ENCODE measurements at places on chromosomes 1 and 21.

DNA sequence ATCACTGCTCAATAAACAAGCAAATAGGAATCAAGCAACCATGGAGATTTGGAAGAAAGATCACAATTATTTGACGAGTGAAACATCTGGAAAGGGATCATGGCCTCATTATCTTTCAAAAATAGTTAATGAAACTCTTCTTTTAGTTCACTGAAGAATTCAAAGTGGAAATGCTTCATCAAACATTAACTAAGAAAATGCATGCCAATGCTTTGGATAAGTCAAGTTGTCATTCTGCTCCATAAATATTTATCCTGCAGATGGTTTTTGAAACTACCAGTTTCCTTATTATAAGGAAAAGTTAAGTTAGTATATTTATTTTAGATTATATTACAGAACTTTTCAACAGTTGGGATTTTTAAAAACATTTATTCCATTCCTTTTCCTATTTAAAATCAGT is 206.5 kb upstream of the ADGRL2 start:
- DNase-seq: no peak

DNA sequence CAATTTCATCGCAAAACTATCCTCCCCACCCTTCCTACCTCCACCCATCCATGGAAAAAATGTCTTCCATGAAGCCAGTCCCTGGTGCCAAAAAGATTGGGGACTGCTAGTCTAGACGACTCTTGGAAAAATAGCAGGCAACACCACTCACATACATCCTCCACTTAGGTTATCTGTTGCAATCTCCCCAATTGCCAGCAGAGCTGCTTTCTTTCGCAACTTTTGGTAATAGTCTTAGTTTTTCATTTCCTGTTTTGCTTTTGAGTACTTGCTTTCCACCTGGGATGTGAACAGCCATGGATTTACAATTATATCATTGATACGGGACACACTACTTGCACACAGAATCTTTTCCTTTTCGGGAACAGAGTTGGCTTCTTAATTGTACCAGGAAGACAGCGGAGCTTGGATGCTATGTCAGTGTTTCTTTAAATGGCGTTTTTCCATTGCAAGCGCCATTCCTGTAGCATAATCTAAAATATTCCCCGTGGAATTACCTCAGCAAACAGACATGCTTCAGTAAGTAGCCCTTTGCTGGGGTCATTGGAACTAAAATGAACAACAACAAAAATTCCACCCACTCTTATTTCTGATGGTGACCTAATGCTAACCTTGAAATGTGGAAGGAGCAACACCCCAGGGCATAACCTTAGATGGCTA is 183.3 kb upstream of the ADGRL2 start:
- no peak for DNase-seq

DNA sequence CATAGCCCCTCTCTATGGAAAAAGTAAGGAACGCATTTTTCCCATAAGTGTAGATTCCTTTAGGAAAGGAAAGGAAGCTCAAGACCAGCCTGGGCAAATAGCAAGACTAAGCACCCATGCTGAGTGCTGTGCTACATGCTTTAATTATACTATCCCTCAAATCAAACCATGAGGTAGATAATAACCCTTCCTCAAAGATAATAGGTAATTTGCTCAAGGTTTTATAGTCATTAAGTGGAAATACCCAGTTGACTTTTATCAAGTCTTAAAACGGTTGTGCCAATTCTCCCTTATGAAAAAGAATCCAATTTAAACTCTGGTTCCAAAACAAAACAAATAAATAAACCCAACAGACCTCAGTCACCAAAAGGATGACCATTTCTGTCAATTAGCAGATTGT is 3.4 kb downstream of the KIAA0319L start:
- no peak for DNase-seq

DNA sequence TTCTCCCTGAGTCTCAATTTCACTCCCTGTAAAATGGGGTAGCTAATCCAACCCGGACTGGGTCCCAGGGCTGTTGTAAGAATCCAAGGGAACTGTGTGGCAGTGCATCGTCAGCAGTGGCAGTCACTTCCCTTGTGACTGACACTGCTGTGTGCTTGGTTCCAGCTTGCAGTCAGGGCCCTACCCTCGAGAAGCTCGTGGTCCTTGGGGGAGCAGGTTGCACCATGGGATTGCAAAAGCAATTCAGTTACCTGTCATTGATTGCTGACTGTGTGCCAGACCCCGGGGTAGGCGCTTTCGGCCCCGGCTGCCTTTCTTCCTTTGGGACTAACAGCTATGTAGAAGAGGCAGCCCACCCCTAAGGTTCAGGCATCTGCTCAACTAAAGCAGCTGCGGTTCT is 2.9 kb downstream of the PTPRF start:
- no peak for DNase-seq

DNA sequence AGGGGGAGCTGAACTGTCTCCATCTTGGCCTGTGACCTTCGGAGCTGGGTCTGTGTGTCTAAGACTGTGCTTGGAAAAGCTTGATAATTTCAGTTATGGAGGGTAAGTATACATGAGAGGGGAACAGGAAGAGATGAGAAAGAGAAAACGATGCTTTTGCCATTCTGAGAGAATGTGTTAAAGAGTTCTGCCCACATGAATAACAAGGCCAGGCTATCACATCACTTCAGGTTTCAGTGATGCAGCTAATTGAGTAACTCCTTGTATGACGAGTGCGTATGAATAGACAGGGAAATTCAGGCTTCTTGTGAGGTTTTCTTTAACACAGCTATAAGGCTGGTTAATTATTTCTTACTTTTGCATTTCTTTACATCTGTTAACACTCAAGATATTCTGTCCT is 81.0 kb downstream of the PLPPR5 start:
- no peak for DNase-seq

GRCh38 chr21:38761531-38761930 is 44.2 kb upstream of the ETS2 start:
- DNase-seq: no peak

- no peak for DNase-seq
Observed at GRCh38 chr1:67724928-67725560, 40.0 kb downstream of the GADD45A start.

DNA sequence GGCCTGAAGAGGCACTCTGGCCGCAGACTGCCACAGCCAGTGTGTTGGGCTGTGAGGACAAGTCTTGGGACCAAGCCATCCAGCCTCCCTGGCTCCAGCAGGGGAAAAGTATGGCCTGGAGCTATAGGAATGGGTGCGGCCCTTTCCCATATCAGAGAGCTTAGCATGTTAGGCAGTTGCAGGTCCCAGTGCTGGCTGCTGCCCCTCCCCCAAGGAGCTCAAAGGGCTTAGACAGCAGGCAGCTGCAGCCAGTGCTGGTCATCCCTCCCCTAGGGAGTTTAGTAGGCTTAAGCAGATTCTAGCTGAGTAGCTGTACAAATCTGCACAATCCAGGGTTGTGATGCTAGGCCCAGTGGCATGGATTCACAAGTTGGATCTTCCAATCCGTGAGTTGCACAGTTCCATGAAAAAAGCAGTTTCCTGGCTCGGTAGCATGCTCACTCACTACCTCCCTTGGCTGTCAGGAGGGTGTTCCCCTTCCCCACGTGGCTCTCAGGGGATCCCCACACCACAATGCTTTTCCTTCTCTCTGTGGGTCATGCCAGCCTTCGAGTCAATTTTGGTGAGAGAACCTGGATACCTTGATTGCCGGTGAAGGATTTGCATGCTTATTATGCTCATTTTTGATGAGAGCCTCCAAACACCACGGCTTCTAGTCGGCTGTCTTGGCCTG is 1490.8 kb downstream of the BRINP3 start:
- no peak for DNase-seq

DNA sequence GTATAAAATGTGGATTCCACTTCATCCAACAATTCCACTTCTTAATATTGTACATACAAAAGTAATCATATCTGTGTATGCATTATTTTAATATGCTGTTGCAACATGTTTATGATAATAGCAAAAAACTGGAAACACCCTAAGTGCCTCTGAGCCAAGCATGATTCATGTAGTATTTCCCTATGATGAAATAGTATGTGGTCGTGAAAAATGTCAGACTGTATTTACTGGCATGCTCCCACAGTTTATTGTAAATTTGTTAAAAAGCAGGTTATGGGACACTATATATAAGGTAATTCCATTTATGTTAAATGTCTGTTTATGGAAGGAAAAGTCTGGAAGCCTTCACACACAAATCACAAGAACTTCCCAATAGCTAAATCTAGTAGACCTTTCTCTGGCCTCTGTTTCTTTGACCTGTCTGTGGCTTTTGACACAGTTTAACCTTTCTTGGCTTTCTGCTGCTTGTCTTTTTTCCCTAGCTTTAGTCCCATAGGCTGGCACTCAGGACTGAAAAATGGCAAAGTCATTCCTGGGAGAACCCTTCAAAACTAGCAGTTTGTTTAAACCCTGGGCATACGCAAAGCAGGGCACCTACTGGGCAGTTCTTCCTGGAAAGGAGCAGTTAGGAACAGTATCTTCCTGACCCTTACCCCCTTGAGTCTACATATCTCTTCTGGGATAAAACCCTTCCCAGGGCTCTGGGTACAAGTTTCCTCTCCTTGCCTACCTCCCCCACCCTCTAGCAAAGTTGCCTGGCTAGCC is 65.4 kb upstream of the ARTN start:
- no peak for DNase-seq

- no peak for DNase-seq
Observed at GRCh38 chr1:232178191-232178590, 451.7 kb downstream of the SIPA1L2 start.

DNA sequence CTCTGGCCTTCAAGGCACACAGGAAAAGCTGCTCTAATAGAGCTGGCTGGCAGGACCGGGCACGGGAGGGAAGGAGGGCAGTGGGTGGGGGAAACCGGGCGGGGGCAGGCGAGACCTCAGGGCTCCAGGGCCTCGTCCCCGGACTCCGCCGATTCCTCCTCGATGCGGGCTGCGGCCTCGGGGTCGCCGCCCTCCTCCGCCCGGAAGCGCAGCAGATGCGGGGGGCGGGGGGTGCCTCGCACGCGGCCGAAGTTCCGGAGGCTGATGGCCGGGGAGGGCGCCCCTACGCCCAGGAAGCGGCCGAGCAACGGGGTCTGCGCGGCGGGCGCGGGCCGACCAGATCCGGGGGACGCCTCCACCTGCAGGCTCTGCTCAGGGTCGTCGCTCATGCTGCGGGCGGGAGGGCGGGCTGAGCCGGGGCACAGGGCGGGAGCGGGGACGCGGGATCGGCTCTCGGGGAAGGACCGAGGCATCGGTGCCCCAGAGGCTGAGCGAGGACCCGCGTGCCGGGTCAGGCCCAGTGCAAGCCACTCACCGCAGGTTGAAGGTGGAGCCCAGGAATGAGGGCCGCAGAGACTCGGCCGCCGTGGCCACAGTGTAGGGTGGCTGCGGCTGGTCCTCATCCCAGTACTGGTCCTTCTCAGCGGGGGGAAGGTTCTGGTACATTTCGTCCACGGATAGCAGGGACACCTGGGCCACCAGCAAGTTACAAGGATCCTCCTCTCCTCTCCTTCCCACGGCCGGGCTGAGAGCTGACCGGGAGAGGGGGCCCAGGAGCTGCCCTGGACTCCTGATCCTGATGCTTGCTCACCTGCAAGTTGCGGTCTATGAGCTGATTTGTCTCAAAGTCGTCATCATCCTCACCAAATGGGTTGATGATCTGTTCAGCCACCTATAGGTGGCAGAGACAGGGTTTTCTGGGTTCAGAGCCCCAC is 3.6 kb downstream of the BEST4 start:
- DNase-seq: no peak

DNA sequence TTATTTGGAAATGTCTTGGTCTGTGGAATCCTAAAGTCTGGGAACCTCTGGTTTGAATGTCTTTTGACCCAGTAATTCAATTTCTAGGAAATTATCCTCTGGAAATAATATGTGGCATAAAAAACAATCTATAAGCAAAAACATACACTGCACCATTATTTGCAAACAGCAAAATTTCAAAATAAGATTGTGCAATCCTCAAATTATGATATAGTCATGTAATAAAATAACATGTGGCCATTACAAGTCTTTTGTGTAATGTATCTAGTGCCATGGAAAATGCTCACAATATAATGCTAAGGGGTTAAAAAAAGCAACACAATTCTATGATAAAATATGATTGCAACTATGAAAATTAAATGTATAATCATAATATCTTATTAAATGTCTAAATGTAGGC is 312.9 kb upstream of the RUNX1 start:
- no peak for DNase-seq

GRCh38 chr21:32413015-32413504 is 554 bp downstream of the EVA1C start:
- no peak for DNase-seq

DNA sequence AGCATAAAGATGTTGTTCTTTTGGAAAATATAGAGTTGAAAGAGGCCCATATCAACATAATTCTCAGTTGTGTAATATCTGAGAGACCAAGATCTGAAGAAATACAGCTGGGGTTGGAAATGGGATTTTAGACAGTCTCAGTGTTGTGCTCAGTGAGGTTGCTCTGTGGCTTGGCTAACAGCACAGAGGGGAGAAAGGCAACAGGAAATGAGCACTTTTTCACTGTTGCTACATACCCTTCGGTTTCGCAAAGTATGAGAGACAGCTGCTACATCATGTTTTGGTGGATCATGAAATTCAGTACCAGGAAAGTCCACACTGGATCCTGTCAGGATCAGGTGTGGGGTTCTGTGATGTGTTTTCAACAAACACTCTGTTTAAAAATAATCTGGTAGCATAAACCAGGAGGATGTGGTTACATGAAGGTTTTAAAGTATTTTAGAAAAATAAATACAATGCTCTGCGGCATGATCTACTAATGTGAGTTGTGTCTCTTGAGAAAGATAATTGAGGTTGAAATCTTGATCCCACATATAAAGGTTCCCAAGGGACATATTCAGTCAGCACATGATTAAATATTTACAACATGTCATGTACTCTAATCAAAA is 7.0 kb upstream of the GPR88 start:
- no peak for DNase-seq

DNA sequence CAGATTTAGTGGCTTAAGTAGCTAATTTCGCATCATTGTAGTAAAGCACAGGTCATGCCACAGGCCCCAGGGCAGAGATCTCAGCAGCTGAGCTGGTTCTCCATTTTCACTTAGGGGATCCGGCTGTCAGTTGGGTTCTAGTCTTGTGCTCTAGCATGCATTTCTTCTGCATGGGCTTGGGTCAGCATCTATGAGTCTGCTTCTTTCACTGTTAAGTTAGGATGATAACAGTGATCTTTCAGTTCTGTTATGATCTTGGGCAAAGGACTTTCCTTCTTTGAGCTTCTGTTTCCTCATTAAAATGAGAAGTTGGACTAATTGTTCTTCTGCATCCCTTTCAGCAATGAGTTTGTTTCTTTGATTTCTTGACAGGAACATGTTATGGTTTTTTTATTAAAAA is 123.6 kb upstream of the DNAH14 start:
- no peak for DNase-seq

DNA sequence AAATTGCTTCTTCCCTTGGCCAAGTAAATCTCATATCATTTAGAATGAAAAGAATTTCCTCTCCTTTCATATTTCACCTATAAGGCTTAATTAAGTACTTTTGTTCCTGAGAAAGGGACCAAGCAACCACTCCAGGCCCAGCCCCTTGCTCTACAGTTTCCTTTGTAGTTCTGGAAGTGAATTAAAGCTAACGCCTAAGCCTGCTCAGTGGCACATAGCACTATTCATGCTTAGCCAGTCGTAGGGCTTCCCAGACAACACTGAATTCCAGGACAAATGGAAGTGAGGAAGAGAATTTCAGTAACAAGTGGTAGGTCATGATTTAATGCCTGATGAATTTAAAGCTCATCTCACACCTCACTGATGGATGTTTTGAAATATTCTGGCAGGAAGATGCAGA is 73.3 kb downstream of the RPAP2 start:
- DNase-seq: no peak
